ENCODE measurements at places on chromosomes 13 and 19. TPM values are rescaled to one million over a fixed set of nuclear protein-coding genes. Genes with fewer than 3 reads are reported as not detected.

The CYP2A6 gene
- not detected for total RNA-seq

GRCh38 chr13:73997964-73998363 lies 136.2 kb downstream of the KLF12 start:
- DNase-seq, result no peak

DNA sequence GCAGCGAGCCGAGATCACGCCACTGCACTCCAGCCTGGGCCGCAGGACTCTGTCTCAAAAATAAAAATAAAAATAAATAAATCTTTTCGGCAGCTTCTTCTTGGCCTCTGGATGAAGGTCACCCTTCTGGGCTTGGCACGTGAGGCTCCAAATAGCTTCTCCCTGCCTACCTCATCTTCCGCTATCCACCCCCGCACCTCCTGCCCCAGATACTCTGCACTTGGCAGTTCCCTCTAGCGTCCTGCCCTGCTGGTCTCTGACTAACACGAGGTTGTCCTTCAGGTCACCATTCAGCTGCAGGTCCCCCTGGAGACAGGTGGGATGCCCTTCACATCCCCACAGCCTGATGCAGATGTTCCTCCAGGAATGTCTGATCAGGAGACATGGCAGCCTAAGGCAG lies 8.5 kb upstream of the CCL25 start:
- no peak for DNase-seq

GRCh38 chr13:110869805-110870706 lies 44.8 kb downstream of the ANKRD10 start:
- DNase-seq, result peak; percentile 52

The BST2 gene
- total RNA-seq, result 6.9 TPM

- no peak for DNase-seq
Measured at GRCh38 chr19:52739576-52739975, 4.7 kb upstream of the ZNF611 start.

- no peak for DNase-seq
Measured at GRCh38 chr13:40764587-40765403, 6.2 kb downstream of the MRPS31 start.

- DNase-seq, result no peak
Measured at GRCh38 chr13:91426913-91427312, 28.5 kb downstream of the GPC5 start.

Measured in skin of body (tissue), 3 donors.